A549 treated with GW870086 at 1 μM for 4 hours (cell line): ENCODE measurements at places on chromosomes 5 and 9. TPM values are rescaled to one million over a fixed set of nuclear protein-coding genes. Genes with fewer than 3 reads are reported as not detected.

ARID3C gene
- 0.15 to 0.41 TPM (median 0.21 TPM) in 4 of 5 replicates, not detected in the other for total RNA-seq

TTC1 gene
- total RNA-seq = 64.4 to 72.2 TPM (median 66.1 TPM) in 5 replicates

SH3TC2 gene
- total RNA-seq = 0.38 to 0.73 TPM (median 0.62 TPM) in 5 replicates

GRM6 gene
- not detected in 5 replicates for total RNA-seq

PPIC gene
- 16.5 to 17.7 TPM (median 16.6 TPM) in 5 replicates for total RNA-seq
